ENCODE measurements at places on chromosomes 5 and 9. TPM values are rescaled to one million over a fixed set of nuclear protein-coding genes. Genes with fewer than 3 reads are reported as not detected.

GRCh38 chr9:133467101-133467500 is 7.3 kb downstream of the CACFD1 start:
- H3K27me3 ChIP-seq = no peaks in the 10 kb centered on the region
- H3K4me1 ChIP-seq = no peaks in the 10 kb centered on the region
- H3K4me3 ChIP-seq = no peak overlapping the region
- H3K36me3 ChIP-seq = no peaks in the 10 kb centered on the region

- no peaks in the 10 kb centered on the region for H3K4me1 ChIP-seq
- no peak overlapping the region for H3K4me3 ChIP-seq
- no peaks in the 10 kb centered on the region for H3K27me3 ChIP-seq
- H3K36me3 ChIP-seq = no peaks in the 10 kb centered on the region
Measured at GRCh38 chr5:69317391-69317790, 15.2 kb downstream of the CCDC125 start.

DNA sequence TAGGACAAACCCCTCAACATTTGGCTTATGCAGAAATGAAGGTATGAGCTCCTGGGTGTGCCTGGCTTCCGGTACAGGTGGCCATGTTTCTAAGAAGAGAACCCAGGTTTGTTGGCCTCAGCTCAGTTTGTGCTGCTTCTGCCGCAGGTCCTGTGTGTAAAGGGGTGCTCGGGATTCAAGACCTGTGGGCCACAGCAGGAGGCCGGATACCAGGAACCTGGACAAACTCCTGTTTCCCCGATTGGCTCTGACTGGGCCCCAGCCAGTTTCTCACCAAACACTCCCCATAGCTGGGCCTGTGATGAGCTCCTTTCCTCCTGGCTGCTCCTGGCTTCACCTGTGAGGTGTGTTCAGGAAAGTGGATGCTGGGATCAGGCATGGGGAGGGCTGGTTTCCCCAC is 271.2 kb upstream of the IRX2 start:
- no peak for DNase-seq
- no peaks in the 10 kb centered on the region for H3K27me3 ChIP-seq
- no peak overlapping the region for H3K27ac ChIP-seq
- no peak overlapping the region for H3K4me3 ChIP-seq

The ALDH1A1 gene
- 61.3 TPM for total RNA-seq

- H3K27ac ChIP-seq = no peak overlapping the region
- no peak overlapping the region for H3K4me3 ChIP-seq
- no peaks in the 10 kb centered on the region for H3K4me1 ChIP-seq
Measured at GRCh38 chr5:106940301-106940846, 730.4 kb downstream of the EFNA5 start.

DNA sequence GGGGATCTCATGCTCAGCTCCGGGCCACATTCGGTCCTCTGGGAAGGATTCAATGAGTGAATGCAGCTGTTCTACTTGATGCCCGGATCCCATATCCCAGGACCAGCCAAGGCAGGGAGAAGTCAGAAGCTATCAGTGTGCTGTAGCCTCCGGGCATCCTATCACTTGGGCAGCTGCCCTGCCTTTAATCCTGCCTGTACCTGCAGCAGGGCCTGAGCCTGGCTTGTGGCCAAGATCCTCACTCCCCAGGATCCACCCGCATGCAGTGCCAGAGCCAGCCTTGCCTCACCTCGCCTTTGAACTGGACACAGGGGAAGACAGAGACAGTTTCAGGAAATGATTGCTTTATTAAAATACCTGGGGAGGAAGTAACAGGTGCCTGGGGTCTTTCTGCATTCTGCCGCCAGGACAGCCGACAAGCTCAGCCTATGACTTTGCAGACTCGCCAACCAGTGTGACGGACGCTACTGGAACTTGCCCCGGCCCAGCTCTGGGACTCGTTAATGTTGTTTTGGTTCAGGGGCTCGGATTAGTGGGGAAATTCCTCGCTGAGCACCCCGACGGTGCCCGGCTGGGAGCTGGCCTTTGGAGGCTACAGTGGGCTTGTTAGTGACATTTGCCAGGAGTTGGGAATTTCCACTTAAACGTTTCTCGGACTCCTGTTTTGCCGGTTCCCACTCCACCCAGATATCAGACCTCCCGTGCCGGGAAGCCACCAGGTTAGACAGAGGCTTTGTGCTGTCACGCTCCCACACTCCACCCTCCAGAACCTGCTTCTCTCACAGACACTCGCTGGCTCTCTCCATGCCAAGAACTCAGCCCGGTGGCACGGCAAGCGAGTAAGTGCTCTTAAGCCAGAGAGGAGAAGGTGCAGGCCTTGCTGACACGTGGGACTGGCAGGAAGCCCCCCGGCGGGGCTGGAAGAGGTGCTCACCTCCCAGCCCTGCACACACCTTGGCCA is 721 bp downstream of the PTGES start:
- DNase-seq = peak; percentile 65
- peak overlapping the region; percentile 23 for H3K4me3 ChIP-seq
- H3K27me3 ChIP-seq = no peaks in the 10 kb centered on the region
- no peak overlapping the region for H3K27ac ChIP-seq
- H3K4me1 ChIP-seq = no peaks in the 10 kb centered on the region

DNA sequence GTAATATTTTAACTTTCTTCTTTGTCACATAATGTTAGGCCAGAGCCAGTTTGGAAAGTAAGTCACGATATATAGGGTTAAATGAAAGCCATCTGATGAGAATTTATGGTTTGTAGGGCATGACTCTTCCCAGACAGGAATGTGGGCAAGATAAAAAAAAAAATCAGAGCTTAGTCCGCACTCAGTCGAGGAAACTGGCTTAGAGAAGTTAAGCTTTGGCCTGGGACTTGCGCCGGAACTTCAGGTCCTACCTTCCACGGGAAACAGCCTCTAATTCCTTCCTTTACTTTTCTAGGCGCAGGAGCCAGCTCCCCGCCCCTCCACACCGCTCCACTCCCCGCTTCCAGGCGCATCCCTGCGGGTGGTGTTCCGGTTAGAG is 475 bp downstream of the DDX31 start:
- peak overlapping the region; percentile 88 for H3K4me3 ChIP-seq
- peak; percentile 74 for DNase-seq
- no peaks in the 10 kb centered on the region for H3K27me3 ChIP-seq
- H3K4me1 ChIP-seq = no peaks in the 10 kb centered on the region

- H3K27ac ChIP-seq = no peak overlapping the region
- no peak overlapping the region for H3K4me3 ChIP-seq
- no peaks in the 10 kb centered on the region for H3K27me3 ChIP-seq
Measured at GRCh38 chr9:27088981-27089380, 20.0 kb upstream of the TEK start.

The SLC46A2 gene
- total RNA-seq = not detected

The SIT1 gene
- 0.67 TPM for total RNA-seq
